Activated naive CD8-positive, alpha-beta T cell treated with anti-CD3 and anti-CD28 coated beads for 36 hours (primary cell): ENCODE measurements at places on chromosomes 7 and 10. TPM values are rescaled to one million over a fixed set of nuclear protein-coding genes. Genes with fewer than 3 reads are reported as not detected.

TCAF2 gene
- 31.7 TPM for total RNA-seq

GNAT3 gene
- total RNA-seq = not detected

DNA sequence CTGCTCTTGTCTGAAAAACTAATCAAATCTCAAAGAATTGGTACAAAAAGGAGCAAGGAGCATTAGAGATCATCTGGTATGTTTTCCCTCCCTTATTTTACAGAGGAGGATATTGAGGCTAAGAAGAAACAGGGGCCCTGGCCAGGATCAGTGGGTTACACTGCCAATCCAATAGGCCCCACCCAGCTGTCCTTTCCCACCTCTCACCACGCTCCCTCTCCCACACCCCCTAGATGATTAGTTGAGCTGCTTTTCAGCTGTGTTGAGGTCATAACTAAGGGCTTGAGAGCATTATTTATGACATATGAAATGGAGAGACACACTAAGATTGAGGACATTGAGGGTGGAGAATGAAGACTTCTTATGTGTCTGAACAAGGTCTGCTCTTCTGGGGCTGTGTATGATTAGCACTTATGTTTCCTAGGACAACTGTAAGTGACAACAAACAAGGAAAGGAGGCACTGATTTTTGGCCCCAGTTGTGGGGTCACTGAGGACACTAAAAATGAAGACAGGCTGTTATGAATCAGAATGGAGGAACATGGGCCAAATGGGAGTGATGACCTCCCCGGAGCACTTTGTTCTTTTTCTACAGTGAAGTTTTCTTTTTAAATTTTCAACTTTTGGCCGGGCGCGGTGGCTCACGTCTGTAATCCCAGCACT, 26.5 kb downstream of the VWA2 start:
- no peak overlapping the region for H3K27ac ChIP-seq
- no peaks in the 10 kb centered on the region for H3K27me3 ChIP-seq
- no peaks in the 10 kb centered on the region for H3K36me3 ChIP-seq
- peaks cover 1% of the 10 kb centered on the region for H3K4me1 ChIP-seq
- no peak for DNase-seq

DNA sequence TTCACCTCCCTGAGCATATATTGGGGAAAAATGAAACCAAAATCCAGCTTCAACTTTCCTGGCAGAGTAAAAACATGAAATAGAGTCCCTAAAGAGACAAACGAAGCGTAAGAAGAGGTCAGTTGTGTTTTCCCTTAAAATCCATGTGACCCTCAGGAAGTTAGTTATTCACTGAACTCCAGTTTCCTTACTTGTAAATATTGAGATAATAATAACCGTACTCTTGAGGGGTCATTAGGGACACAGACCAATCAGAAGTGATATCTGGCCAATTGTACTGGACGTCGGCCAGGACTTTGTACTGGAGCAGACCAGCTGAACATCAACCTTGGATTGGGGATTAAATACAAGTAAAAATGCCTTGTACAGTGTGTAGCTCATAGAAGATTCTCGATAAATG, 167.0 kb downstream of the GATA3 start:
- no peaks in the 10 kb centered on the region for H3K27me3 ChIP-seq
- no peak overlapping the region for H3K4me3 ChIP-seq
- peaks cover 17% of the 10 kb centered on the region for H3K4me1 ChIP-seq
- no peak overlapping the region for H3K27ac ChIP-seq

GRCh38 chr7:15643000-15643705, 43.3 kb downstream of the MEOX2 start:
- no peak overlapping the region for H3K27ac ChIP-seq
- H3K4me3 ChIP-seq = no peak overlapping the region
- H3K27me3 ChIP-seq = no peaks in the 10 kb centered on the region
- no peaks in the 10 kb centered on the region for H3K4me1 ChIP-seq

DNA sequence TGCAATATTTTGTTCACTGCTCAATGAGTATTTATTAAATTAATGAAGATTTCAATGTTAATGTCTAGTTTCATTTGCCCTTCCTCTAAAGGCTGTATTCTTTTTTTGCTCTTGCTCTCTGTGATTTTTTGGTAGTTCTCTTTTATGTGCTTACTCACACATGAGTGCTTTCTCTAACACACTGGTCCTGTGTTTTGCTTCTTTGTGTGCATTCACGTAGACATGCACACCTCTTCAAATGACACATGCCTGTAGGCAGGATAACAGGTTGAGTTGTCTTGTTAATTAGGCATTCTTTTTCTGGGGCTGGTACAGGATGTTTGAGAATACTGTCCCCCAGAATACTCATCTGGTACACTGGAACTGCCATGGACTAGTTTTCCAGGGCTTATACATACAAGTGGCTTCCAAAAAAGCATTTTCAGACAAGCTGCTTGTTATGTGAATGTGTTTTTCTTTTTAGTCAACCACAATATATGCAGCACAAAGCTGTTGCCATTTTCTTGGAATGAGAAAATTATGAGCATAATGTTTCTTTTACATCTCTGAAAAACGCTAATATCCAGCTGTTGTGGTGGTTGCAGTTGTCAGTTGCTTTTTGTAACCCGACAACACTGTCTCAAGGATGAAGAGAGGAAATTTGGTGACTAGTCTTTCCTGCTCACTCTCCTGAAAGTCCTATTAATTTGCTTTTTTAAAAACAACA, 416.4 kb downstream of the AUTS2 start:
- no peak overlapping the region for H3K27ac ChIP-seq
- H3K4me1 ChIP-seq = no peaks in the 10 kb centered on the region
- no peak overlapping the region for H3K4me3 ChIP-seq
